ENCODE measurements at places on chromosomes 3 and 15.

GRCh38 chr3:114800272-114801031, 346.6 kb downstream of the ZBTB20 start:
- DNase-seq, result no peak

- no peak for DNase-seq
Observed at GRCh38 chr3:13563321-13563720, 14.4 kb downstream of the FBLN2 start.

DNA sequence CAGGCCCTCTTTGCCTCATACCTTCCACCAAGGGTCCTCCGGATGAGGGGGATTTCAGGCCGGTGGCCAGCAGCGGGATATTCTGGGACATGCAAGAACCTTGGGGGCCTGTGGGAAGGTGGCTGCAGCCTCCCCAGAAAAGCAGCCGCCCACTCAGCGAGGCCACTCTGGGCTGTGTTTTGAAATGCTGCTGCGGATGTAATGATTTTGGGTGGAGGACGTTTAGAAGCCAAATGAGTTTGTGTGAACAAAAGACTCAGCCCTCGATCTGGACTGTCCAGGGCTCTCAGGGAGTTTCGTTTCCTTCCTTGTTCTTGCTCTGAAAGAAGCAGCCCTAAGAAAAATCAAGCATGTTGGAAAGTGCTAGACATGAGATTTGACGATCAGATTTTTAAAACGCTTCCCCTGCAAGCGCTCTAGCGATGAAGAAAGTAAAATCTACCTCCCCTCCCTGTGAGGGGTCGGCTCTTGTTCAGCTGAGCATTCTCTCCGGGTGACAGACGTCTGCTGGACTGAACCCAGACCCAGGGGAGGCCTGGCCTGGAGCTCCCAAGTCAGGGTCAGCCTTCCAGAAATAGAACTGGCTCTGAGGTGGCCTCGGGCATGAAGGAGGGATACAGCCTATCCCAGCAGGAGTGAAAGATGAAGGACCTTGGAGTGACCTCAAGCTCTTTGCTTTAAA, 12.9 kb downstream of the HEG1 start:
- no peak for DNase-seq

DNA sequence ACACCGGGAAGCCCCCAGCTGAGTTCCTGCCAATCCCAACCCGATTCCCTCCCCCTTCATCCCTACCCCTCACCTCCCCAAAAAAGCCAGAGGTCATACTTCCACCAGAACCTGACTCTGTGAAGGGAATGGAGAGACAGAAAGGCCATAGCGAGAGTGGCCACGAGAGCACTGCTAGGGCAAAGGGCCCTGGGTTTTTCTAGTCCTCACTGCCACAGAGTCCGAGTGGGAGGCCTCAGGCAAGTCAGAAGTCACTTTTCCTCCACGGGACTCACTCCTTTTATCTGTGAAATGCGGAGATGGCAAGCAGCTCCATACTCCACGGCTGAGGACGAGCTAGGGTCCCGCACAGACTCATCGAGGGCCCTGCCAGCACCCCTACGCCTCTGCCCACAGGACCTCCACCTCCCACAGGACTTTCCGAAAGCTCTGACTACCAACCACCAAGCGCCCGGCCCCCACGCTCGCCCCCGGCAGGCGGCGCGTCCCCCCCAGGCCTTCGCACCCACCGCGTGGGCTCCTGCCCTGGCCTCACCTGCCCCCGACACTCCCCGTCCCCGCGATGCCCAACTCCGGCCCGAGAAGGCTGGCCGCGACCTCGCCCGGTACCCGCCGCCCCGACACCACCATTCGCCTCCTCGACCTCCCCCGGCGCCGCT, 792 bp downstream of the ATP13A3 start:
- no peak for DNase-seq

GRCh38 chr15:89203705-89204273, 17.6 kb downstream of the RLBP1 start:
- DNase-seq, result no peak

GRCh38 chr3:50447290-50447840, 56.1 kb downstream of the CACNA2D2 start:
- no peak for DNase-seq

DNA sequence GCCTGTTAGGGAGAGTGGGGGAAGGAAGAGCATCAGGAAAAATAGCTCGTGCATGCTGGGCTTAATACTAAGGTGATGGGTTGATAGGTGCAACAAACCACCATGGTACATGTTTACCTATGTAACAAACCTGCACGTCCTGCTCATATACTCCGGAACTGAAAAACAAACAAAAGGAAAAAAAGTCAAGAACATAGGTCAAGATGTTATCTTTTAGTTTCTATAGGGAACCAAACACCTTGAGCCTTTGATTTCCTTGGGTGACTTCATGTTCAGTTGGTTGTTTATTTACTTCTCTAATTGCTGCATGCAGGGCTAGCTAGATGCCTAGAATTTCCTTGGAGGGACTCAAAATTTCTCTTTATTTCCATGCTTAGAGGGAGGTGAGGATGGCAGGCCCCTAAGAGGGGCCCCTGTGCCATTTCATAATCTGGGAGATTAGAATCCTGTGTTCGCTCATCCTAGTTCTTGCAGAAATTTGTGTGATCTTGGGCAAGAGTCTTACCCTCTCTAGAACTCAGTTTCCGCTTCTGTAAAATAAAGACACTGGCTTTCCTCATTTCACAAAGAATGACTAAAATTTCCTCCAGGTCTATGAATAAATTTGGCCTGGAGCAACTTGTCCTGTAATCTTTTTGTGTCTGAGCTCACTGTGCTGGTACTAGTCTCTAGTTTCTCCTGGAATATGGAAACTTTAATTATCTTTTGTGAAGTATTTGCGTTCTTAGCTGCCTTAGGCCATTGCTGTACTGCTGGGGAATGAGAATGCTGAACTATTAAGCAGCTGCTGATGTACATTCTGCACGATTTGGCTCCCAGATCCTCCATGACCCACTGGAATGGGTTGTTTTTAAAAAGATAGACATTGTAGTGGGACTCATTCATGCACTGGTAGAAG, 457.5 kb downstream of the EDEM1 start:
- DNase-seq, result no peak

- no peak for DNase-seq
Observed at GRCh38 chr3:179486806-179487205, 35.5 kb upstream of the GNB4 start.

GRCh38 chr3:185422677-185423076, 59.7 kb downstream of the MAP3K13 start:
- DNase-seq, result no peak

GRCh38 chr3:132730891-132731580, 8.8 kb upstream of the NPHP3 start:
- DNase-seq, result no peak

- DNase-seq, result no peak
Observed at GRCh38 chr15:94294556-94294955, 63.2 kb downstream of the MCTP2 start.

DNA sequence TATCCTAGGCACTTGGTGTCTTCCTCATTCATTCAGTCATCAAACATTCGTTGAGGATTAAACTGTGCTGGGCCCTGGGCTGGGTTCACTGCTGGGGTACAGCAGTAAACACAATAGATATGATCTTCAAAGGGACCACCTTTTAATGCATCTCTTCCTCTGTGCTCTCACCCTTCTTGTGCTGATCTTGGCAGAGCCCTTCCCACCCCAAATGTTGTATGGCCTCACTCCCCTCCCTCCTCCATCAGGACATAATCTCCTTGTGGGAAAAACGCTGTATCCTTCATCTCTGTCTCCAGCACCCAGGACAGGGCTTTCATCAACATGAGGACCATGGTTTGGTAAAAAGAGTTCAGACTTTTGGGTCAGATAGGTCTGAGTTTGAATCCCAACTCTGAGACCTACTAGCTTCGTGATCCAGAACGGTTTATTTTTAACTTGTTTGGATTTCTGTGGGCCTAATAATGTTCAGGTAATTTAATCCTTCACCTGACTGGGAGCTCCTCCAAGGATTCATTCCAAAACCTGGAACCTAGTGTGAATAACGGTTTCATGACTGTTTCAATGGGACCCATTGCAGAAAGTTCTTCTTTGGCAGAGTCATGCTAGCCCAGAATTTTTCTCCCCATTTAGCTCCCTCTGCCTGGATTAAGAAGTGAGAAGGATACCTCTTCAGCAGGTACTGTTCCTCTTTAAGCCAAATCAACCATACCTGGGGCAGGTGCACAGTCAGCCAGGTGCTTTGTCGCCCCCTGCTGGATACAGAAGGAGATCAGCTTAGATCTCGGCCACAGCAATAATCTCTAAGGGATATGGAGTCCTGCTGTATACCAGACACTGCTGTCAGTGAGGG, 5.2 kb upstream of the WNT7A start:
- DNase-seq, result peak; percentile 57

- DNase-seq, result no peak
Observed at GRCh38 chr3:175127075-175127662, 268.0 kb downstream of the NAALADL2 start.

DNA sequence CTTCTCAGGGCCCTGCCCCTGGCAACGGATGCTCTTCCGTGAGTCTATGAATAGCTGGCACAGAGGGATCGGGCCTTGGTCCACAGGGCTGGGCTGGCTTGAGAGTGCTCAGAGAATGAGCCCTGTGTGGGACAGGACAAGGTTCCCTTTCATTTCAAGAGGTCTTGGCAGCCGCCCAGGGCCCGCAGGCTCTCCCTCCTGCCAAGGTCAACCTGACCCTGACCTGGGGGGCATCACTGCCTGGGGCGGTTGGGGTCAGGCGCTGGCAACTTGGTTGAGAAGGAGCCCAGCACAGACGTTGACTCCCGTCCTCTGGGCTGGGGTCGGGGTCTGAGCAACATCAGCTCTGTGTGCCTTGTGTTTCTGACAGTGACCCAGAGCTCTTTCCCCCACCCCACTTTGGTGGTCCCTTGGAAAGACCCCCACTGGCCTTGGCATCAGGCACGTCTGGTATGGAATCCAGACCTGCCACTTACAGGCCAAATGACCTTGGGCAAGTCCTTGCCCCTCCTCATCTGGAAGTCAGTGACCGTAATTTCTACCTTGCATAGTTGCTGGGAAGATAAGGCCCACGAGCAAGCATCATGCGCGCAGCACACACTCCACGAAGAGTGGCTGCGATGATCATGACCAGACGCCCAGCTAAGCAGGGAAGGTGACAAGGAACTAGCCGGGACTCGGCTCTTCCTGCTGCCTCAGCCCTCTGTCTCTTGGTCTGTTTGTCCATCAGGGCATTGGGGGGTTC, 36.4 kb downstream of the EPHB3 start:
- DNase-seq, result no peak

- DNase-seq, result no peak
Observed at GRCh38 chr3:8911781-8912180, 51.5 kb downstream of the RAD18 start.

GRCh38 chr3:46930166-46930944, 46.2 kb downstream of the CCDC12 start:
- DNase-seq, result no peak

GRCh38 chr3:15011174-15011573, 53.9 kb downstream of the MRPS25 start:
- no peak for DNase-seq

DNA sequence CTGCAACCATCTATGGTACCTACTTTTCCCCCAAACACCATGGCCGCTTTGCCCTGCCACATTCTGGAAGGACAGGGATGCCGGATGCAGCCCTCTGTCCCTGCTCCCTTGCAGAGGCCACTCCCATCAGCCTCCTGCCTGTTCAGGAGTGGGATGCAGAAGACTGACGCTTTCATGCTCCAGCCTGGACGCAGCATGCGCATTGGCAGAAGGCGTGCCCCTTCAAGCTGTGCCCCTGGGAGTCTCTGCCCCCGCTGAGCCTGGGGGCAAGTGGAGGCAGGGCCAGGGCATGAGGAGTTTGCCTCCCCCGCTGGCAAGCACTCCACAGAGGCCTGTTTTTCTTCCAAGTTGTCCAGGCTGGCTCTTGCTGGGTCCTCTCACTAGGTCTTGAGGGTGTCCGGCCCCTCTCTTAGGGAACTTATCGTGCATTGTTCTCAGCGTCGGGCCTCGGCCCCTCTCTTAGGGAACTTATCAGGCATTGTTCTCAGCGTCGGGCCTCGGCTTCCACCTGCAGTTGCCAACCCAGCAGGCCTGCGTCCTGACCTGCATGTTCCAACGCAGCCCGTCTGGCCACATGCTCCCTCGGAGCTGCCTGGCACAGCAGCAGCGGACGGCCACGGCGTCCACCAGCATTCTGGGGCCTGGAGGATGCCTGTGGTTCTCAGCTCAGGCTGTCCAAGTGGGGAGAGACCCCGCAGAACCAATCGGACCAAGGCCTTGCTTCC, 14.6 kb upstream of the SNRPA1 start:
- no peak for DNase-seq

- no peak for DNase-seq
Observed at GRCh38 chr3:171416061-171416460, 44.1 kb downstream of the TNIK start.

DNA sequence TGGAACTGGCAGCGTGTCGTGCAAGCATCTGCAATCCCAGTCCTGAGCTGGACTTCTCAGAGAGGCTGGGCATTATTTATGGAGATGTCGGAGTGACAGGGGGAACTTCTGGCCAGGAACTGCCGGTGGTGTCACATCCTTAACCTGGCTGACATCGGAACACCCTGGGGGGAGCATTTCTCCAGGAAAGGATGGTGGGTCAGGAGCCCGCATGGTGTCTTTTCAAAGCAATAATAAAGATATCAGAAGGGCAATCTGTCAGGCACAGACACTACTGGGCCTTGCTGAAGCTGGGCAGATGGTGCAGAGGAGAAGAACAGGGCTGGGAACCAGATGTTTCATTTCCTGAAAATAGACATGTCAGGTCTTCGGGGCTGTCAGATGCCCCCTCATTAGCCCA, 133.5 kb downstream of the WNT7A start:
- no peak for DNase-seq

GRCh38 chr3:160471892-160472291, 22.3 kb upstream of the TRIM59 start:
- no peak for DNase-seq

- no peak for DNase-seq
Observed at GRCh38 chr15:46723308-46723707, 994.0 kb upstream of the SEMA6D start.

DNA sequence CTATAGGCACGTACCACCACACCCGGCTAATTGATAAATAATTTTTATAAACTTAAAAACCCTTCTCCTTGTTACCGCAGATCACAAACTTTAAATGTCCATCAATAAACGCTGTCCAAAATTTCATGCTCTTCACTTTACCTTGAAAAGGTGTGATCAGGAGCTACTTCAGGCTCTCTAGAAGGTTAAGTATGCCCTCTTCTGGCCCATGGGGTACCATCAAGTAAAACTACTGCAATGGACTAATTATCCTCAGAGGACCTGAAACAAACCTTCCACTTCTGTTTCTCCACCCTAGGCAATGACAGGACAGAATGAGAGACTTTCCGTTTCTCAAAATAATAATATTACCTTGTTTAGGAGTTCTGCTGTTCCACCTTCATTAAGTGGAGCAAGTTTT, 9.2 kb downstream of the LZTFL1 start:
- no peak for DNase-seq

GRCh38 chr3:192033246-192033645, 572.3 kb downstream of the PYDC2 start:
- no peak for DNase-seq

- no peak for DNase-seq
Observed at GRCh38 chr3:161393803-161394202, 22.5 kb upstream of the SPTSSB start.

DNA sequence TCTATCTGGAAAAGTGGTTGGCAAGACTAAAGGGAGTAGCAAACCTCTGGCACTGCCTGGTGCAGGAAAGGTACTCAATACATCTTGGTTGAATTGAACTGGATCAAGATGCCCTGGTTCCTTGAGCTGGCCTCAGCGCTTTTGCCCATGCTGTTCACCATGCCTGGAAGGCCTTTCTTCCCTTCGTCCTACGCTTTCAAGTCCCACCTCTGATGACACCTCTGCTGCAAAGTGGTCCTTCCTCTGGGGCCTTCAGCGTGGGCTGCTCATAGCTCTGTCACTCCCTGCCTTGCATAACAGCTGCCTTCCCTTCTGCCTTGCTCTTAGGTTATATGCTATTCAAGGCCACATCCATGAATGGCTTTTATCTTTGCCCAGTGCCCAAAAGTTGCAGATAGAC, 23.0 kb downstream of the ITGA11 start:
- DNase-seq, result no peak

All from stimulated activated CD4-positive, alpha-beta T cell treated with anti-CD3 and anti-CD28 coated beads, TNF-alpha, amount 100 ng/mL, for 4 hours (primary cell).